ENCODE measurements at places on chromosomes 3 and 15.

DNA sequence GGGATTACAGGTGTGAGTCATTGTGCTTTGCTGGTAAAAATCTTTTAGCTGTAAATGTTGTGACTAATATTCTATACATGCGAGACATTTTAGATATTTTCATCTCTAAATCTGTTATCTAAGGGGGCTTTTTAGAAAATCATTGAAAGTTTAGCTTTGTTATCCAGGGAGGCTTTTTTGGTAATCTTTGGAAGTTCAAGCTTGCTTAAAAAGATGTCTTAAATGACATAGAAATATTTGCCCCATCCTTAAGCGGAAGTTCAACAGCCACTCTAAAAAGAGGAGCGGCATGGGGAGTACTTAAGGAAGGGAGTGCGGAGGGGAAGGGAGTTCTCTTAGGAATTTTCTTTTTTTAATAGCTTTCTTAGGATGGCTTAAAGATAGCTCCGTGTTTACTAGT lies 26.1 kb downstream of the DNAJC13 start:
- DNase-seq: peak; percentile 15

DNA sequence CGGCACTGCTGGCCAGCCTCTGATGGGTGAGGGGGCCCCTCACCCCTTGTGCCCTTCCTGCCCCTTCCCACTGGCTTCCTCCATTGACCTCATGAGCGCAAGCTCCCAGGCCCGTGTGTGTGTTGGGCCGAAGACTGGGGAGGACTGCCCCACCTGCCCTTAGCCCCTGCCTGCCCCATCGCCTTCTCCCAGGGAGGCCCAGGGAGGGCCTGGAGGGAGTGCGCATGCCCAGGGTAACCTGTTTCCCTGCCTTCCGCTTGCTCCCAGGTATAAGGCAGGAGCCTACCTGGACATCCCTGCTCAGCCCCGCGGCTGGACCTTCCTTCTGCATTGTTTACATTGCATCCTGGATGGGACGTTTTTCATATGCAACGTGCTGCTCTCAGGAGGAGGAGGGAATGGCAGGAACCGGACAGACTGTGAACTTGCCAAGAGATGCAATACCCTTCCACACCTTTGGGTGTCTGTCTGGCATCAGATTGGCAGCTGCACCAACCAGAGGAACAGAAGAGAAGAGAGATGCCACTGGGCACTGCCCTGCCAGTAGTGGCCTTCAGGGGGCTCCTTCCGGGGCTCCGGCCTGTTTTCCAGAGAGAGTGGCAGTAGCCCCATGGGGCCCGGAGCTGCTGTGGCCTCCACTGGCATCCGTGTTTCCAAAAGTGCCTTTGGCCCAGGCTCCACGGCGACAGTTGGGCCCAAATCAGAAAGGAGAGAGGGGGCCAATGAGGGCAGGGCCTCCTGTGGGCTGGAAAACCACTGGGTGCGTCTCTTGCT lies 8.8 kb downstream of the DLL4 start:
- DNase-seq: peak; percentile 32

- DNase-seq: no peak
Observed at GRCh38 chr3:107428051-107428858, 51.0 kb downstream of the CCDC54 start.

GRCh38 chr3:187782006-187782405 lies 36.7 kb upstream of the BCL6 start:
- no peak for DNase-seq

- no peak for DNase-seq
Observed at GRCh38 chr3:46844881-46845312, 18.3 kb downstream of the MYL3 start.

DNA sequence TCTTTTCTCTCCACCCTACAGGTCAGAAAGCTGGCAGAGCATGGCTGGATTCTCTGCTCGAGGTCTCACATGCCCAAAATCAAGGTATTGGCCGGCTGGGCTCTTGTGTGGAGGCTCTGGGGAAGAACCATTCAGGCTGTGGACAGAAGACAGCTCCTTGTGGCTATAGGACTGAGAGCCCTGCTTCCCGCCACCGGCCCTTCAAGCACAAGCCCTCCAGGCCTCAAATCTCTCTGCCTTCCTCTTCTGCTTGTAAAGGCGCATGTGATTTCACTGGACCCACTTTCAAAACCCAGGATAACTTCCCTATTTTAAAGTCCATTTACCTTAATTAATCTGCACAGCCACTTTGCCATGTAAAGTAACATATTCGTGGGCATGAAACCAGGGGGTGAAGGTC lies 36.2 kb upstream of the MGLL start:
- DNase-seq: no peak

DNA sequence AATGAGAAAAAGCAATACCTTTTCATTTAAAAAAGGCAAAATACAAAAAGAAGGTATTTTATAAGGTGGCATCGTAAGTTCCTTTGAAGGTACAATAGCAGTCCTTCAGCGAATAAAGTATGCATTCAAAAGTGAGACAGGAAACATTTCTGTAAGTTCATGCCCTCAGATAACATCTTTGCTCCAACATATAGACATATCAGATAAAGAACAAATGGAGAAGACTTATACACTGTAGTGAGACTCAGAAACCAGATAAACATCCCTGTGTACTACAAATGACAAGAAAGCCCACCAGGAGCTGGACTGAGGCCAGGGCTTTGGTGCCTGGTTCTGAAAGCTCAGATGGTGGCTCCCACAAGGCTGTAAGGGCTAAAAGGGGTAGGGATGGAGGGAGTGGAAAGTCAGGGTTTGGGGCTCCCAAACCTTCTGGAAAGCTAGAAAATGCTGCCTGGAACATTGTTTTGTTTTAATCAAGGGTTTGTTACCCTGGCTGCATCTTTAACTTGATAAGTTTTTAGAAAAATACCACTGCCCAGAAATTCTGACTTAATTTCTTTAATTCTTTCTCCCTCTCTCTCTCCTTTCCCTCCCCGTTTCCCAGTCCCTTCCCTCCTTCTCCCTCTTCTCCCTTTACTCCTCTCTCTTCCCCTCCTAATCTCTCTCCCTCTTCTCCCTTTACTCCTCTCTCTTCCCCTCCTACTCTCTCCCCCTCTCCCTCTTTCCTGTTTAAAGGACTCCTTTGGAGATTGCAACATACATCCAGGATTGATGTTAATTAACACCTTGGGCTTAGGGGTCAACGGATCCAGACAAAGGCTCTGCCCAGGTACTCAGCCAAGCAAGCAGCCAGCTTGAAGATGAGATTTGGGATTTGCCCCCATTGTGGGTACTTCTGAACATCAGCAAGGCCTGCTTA lies 126.1 kb downstream of the AQP9 start:
- DNase-seq: no peak

DNA sequence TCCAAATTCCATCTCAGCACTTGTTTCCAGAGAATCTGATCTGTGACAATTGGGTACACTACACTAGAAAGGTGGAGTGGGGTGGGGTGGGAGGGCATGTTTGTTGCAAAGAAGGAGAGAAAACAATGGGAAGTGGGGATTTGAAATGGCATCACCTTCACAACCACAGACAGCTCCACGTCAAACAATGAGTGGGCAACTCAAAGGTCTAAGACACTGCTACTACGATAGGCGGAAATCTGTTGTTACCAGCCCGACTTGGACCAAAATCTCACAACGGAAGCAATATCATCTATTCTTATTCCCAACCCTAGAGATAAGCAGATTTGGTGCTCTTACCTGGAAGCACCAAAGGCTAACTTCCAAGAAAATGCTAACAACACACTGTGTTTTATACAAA lies 3.3 kb downstream of the CYP19A1 start:
- no peak for DNase-seq

GRCh38 chr3:186722457-186722856 lies 5.3 kb downstream of the KNG1 start:
- no peak for DNase-seq

DNA sequence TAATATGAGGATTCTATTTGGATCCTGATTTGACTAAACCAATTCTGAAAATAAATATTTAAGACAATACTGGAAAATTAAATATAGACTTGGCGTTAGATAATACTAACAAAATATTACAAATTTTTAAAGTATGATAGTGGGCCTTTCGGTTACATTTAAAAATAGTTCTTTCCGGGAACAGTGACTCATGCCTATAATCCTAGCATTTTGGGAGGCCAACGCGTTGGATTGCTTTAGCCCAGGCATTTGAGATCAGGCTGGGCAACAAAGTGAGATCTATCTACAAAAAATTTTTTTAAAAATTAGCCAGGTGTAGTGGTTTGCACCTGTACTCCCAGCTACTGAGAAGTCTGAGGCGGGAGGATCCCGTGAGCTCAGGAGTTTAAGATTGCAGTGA lies 30.3 kb upstream of the GADL1 start:
- no peak for DNase-seq

- DNase-seq: no peak
Observed at GRCh38 chr3:49454898-49455681, 15.0 kb upstream of the DAG1 start.

- DNase-seq: no peak
Observed at GRCh38 chr3:101938262-101938847, 89.0 kb downstream of the NFKBIZ start.

GRCh38 chr3:56870436-56870835 lies 68.7 kb upstream of the ARHGEF3 start:
- no peak for DNase-seq

DNA sequence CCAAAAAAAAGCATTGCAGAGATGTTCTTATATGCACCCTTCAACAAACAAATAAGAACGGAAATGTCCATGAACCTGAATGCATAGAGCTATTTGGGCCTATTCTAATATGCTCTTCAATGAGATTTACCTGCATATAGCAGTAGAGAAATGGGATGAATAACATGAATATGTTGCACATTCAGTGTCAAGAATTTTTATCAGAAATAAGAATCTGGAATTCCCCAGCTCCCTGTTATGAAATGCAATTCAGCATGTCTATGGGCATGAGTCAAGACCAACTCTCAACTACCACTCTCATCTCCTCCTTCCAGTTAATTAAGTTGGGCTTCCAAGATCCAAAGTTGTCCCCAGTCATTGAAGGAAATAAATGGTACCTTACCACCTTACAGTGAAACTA lies 133.7 kb upstream of the ALCAM start:
- peak; percentile 69 for DNase-seq

- no peak for DNase-seq
Observed at GRCh38 chr3:32257641-32258438, 19.4 kb downstream of the CMTM8 start.

DNA sequence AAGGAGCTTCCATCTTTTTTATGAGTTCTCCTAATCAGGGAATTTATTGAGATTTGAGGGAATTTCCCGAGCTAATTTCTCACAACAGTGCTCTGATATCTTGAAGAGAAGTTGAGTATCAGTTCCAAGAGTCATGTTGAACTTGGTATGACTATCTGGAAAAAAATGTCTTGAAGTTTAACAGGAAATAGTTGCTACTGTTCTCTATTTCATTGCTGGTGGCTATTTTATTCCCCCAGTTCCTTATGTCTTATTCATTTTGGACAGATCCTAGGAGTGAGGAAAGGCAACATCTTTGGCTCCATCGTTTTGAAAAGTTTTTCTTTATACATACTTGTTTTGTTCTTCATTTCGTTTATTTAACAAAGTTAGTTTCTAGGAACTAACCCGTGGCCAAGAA lies 307.8 kb upstream of the AGTR1 start:
- DNase-seq: peak; percentile 68

Data from NCI-H226 (cell line).